NCI-H1092 (cell line): ENCODE measurements at places on chromosomes 1 and 21.

GRCh38 chr1:68725001-68725752 is 228.3 kb upstream of the DEPDC1 start:
- DNase-seq: no peak

DNA sequence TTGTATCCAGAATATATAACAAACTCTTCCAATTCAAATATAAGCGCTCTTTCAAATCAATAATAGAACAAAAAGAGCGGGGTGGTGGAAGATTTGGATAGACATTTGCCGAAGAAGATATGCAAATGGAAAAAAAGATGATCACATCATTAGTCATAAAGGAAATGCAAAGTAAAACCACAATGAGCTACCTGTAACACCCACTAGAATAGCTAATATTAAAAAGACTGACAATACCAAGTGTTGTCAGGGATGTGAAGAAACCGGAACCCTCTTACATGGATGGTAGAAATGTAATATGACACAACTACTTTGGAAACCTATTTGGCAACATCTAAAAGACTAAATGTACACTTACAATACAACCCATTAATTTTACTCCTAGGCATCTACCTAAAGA is 5.7 kb upstream of the TRAF5 start:
- DNase-seq: no peak

DNA sequence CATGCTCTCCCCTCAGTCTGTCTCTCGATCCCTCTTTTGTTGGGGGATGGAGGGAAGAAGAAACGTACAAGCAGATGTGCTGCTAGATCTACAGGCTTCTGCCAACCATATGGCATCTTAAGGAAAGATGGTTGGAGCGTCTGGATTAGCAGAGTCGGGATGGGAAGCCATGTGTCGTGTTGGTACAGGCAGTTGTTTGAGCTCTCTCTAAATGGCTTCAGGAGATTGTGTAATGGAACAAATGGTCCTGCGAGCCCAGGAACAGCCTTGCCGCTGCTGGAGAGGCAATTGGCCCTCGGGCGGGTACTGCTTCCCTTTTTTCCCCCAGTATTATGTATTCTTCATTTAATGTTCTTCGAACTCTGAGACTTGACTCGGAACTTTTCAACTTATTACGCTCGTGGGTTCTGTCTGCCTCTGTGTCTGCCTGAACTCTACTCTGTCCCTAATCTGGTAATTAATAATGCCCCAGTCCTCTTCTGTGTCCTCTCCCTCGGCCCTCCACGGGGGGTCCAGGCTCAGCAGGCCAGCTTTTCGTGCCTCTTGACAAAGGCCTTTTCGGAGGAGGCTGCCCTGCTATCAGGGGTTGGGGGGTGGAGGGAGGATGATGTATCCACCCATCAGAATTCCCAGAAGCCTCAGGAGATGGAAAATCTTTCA is 215.3 kb downstream of the SDCCAG8 start:
- no peak for DNase-seq

DNA sequence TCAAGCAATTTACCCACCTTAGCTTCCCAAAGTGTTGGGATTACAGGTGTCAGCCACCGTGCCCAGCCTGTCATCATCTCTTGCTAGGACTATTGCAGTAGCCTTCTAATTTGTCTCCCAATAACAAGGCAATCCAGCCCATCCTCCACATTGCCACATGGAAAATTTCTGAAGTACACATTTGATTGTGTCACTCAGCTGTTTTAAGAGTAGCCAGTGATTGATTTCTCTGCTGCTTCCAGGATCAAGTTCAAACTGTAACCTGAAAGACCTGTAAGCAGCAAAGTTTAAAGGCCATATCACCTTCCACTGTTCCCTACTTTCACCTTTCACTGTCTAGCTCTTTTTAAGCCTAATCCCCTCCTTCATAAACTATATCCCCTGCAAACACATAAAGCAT is 7.8 kb upstream of the ELK4 start:
- DNase-seq: no peak

DNA sequence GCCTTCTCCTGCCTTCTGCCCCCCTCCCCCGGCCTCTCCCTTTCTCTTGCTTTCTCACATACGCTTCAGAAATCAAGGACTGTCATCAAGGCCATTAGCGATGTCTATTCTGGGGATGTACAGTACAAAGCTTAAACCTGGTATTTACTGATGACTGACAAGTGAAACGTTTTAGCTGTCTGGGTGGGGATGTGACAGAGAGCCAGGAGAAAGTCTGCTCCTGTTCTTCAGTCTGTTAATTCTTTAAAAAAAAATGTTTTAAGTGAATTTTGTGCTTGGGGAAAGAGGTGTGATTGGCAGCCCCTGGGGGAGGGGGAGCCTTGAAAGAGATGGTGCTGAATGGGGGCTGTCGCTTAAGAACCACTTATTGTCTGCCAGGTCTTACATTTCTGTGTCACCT is 283.0 kb upstream of the PLXNA2 start:
- DNase-seq: no peak

- DNase-seq: no peak
Measured at GRCh38 chr1:202615501-202616354, 94.5 kb downstream of the SYT2 start.

DNA sequence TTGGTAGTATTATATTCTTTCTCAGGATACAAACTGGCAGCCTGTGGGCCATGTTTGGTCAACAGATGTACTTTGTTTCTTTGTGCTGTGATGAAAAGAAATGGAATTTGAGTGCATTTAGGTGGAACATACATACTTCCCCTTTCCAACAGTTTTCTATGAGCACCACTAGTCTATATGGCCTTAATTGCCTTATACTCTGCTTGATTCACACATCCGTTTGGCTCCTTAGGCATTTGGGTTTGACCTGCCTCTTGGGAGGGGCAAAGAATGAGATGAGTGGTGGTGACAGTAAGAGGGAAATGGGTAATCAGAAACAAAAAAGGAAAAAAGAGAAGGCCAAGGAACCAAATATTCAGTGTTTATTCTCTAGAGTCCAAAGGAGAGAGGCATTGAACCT is 17.0 kb downstream of the CFAP126 start:
- DNase-seq: no peak

GRCh38 chr1:94623560-94624148 is 82.1 kb upstream of the F3 start:
- DNase-seq: no peak

DNA sequence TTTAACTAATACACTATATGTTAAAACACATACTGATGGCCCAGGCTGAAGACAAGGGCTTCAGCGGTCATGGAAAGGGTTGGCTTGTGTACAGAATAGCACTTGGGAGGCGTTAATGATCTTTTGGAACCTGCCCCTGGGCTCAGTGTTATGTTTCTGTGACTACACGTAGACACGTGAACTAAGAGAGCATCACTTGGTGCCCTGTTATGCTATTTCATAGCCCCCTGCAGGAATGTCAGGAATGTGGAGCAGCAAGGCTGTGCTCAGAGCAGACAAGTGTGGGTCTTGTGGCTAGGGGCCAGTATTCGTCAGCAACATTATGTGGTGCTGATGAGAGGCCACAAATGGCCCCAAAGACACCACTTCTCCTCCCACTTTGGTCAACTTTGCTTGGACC is 132.4 kb downstream of the MAP3K21 start:
- DNase-seq: no peak

GRCh38 chr1:147273409-147274336 is 31.2 kb downstream of the CHD1L start:
- peak; percentile 51 for DNase-seq

DNA sequence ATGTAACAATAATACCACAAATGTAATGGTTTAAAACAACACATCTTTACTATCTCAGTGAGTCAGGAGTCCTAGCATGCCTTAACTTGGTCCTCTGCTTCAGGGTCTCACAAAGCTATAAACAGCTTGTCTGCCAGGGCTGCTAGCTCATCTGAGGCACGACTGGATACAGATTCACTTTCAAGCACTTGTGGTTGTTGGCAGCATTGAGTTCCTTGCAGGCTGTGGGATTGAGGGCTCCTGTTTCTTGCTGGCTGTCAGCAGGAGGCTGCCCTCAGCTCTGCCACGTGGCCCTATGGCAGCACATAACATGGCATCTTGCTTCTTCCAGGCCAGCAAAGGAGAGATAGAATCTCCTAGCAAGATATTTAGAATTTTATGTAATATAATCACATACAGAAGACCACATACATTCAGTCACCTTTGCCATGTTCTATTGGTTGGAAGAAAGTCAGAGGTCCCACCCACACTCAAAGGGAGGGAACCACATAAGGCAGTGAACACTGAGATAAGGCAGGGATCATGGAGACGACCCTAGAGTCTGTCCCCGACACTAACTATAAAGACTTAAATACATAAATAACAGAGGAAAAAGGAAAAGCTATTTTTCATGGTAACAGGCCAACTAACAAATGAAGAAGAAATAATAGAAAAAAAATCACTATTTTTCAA is 18.9 kb upstream of the IPP start:
- no peak for DNase-seq

GRCh38 chr1:29388170-29388569 is 151.8 kb downstream of the PTPRU start:
- DNase-seq: no peak

DNA sequence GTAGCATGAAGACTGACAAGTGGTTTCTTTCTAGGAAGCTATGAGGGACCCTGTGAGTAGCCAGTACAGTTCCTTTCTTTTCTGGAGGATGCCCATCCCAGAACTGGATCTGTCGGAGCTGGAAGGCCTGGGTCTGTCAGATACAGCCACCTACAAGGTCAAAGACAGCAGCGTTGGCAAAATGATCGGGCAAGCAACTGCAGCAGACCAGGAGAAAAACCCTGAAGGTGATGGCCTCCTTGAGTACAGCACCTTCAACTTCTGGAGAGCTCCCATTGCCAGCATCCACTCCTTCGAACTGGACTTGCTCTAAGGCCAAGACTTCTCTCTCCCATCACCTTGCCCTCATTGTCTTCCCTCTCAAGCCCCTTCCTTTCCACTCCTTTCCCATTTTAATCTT is 3.4 kb upstream of the GABPB2 start:
- no peak for DNase-seq

- no peak for DNase-seq
Measured at GRCh38 chr1:7063981-7064380, 278.7 kb downstream of the CAMTA1 start.

- DNase-seq: no peak
Measured at GRCh38 chr21:44402323-44403105, 49.1 kb downstream of the TRPM2 start.

- no peak for DNase-seq
Measured at GRCh38 chr1:226274138-226274537, 34.8 kb downstream of the LIN9 start.

DNA sequence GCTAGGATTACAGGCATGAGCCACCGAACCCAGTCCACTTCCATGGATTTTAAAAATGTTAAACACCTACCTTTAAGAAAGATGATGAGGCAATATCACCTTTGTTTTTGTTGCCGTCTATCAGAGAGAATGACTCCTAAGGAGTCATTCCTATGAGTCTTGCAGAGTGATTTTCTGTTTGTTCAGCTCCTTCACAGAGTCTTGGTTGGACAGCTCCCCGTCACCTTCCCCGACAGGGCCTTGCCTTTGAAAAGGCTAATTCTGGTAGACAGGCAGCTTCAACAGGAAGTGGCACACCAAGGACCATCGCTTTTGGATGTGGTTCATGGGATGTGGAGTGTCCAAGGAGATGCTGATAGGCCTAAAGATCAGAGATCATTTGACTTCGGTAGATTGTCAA is 17.5 kb downstream of the ZBTB18 start:
- DNase-seq: no peak

DNA sequence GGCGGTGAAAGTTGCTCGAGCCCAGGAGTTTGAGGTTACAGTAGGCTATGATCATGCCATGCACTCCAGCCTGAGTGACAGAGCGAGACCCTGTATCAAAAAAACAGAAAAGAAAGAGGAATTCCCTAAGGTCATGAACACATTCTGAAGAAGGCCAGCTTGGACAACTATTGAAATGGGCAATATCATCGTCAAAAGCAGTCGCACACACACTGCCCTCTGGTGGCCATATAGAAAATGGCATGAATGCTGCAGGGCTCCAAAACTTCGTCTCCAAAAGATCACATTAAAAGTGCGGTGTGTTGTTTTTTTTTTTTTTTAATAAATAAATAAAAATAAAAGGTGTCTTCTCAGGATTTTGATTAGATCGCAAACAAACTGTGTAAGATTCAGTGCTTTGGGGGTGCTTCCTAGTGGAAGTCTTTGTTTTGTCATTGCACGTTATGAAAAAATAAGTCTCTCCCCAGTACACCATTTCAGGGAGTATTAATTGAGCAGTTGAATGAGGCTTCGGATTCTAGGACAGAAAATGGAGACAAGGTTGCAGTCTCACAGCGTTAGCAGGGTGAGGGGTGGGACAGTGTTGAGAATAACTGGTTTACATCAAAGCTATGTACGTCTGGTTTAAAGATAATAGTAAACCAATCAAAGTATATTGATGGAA is 87.5 kb upstream of the FMN2 start:
- no peak for DNase-seq

DNA sequence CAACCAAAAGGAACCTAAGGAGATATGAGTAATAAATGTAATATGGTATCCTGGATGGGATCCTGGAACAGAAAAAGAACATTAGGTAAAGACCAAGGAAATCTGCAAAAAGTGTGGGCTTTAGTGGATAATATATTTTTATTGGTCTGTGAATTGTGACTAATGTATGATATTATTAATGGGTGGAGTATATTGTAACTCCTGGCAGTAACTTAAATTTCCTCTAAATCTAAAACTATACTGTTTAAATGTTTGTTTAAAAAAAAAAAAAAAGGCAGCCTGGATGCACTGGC is 68.4 kb downstream of the LRRC8D start:
- DNase-seq: no peak

GRCh38 chr1:226949401-226949800 is 9.3 kb downstream of the COQ8A start:
- DNase-seq: no peak

GRCh38 chr1:102463328-102463727 is 466.6 kb upstream of the OLFM3 start:
- no peak for DNase-seq

- DNase-seq: no peak
Measured at GRCh38 chr1:222955964-222956363, 141.1 kb downstream of the DISP1 start.

GRCh38 chr1:37032660-37033354 is 1.5 kb downstream of the GRIK3 start:
- no peak for DNase-seq

DNA sequence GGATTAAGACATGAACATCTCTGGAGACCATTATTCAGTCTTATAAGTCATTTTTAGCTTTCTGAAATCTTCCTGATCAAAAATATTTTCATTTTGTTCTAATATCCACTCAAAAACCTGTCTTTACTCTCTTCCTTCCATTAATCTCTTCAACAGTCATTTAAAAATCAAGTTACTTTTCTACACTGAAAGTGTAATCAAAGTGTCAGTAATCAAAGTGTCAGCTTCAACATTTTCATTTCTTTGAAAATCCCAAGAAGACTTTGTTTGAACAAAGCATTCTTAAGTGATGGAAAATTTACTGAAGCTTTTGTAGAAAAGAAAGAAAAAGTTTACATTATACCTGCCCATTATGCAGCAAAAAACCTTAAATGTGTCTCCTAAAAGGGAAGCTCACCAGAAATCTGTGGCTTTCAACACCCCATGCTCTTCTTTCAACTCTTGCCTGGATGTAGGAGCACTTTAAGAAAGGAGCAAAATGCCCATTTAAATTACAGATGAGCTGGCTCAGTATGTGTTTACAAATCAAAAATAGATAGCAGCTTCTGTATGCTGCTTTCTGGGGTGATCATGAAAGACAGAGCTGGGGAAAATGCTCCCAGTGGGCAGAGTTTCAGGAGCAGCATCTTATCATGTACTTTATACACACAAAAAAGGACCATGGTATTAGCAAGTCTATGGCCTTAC is 260.8 kb upstream of the NCAM2 start:
- no peak for DNase-seq

GRCh38 chr1:183032122-183032921 is 9.1 kb downstream of the LAMC1 start:
- no peak for DNase-seq
